ENCODE measurements at places on chromosomes 12 and 14. TPM values are rescaled to one million over a fixed set of nuclear protein-coding genes. Genes with fewer than 3 reads are reported as not detected.

GPHN gene
- total RNA-seq = 25.4 TPM

TMPRSS12 gene
- total RNA-seq = not detected

- no peak for DNase-seq
Measured at GRCh38 chr12:127970491-127970890, 296.5 kb upstream of the TMEM132C start.

DNA sequence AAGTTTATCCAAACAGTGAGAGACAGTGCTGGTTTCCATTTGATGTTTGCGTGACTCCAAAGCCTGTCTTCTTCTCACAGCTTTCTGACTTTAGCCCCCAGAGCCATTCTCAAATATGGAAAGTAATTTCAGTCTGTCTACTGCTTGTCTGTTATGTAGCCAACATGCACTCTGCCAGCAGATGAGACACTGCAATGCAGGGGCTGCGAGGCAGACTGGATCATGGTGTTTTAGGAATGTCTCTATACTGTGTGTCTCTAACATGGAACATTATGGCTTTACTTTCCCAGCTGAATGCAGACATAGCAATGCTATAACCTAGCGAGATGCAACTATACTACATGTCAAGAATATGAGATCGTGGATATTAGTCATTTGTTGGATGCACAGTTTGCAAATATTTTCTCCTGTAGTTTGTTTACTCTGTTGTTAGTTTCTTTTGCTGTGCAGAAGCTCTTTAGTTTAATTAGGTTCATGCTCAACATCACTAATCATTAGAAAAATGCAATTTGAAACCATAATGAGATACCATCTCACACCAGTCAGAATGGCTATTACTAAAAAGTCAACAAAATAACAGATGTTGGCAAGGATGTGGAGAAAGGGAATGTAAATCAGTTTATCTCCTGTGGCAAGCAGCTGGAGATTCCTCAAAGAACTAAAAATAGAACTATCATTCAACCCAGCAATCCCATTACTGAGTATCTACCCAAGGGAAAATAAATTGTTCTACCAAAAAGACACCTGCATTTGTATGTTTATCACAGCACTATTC lies 235.8 kb upstream of the TMTC1 start:
- DNase-seq = no peak

- no peak for DNase-seq
Measured at GRCh38 chr14:61218157-61218556, 63.0 kb downstream of the TMEM30B start.

DNA sequence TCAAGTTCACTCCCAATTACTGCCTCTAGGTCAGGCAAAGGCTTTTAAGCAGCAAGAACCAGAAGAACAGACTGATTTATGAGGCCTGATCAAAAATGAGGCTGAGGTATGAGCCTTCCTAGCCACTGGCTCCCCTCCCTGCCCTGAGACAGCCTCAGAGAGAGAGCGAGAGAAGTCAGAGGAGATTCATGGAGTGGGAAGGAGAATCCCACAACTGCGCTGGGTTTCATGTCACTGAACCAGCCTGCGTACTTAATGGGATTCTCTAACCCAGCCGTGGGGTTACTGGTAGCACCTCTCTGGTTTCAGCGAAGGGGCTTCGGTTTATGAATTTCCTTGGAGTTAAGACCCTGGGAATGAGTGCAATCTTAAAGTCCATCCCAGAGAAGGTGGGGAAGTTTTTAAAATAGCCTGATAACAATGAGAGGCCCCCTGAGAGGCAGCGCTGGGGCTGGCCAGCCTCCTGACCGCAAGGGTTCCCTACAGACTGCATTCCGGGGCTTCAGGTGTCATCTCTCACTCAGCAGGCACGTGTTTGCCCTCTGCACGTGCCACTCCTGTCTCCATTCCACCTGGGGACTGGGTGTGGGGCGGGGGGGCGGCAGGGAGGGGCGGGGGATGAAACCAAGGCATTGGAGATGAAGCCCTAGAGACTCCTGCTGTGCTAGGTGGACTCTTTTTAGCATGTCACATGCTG lies 6.1 kb upstream of the GPRC5A start:
- no peak for DNase-seq

KCNH3 gene
- total RNA-seq = 1.2 TPM

- no peak for DNase-seq
Measured at GRCh38 chr14:73889376-73889775, 2.7 kb downstream of the ZNF410 start.

TSHR gene
- not detected for total RNA-seq

DNA sequence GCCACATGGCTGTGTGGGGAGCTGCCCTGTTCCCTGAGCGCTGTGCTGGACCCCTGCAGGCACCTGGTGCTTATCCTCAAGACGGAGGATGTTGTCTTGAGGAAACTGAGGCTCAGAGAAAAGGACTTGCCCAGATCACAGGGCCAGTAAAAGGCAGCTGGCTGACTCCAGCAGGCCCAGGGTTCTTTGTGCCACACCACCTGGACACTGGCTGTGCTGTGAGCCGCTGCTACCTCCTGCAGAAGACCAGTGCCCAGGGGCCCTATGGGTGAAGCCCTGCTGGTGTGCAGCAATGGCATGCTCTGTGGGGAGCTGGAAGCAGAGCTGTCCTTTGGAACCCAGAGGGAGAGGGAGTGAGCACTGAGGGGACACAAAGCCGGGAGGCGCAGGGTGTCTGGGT lies 75.9 kb downstream of the DDX51 start:
- no peak for DNase-seq

AICDA gene
- not detected for total RNA-seq

MUCL1 gene
- not detected for total RNA-seq

GRCh38 chr12:68482014-68482413 lies 128.7 kb upstream of the RAP1B start:
- no peak for DNase-seq

DNA sequence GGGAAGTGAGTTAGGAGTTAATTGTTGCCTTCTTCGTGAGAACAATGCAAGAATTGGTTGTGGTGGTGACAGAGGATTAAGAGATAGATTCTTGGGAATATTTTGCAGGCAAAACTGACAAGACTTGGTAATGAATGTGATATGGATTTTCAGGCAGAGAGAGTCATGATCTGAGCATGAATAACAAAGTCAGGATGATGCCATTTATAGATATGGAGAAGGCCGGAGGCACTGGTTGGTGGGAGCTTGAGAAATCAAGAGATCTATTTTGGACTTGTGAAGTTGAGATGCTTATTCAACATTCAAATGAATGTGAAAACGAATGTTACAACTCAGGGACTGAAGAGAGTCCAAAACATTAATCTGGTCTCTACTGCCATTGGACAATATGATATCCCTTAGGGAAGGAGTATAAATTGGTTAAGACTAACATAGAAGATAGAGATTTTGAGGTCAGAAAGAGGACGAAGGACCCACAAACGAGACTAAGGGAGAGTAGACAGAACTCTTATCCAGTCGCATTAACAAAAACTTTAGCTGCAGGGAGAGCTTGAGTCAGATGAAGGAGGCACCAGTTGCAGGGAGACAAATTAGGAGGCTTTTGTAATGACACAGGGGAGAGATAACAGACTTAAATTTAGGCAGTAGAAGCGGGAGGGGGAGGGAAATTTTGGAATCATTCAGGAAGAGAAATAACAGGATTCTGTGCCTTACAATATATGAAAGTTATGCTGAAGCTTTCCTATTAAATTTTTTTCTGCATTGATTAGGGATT lies 1090.6 kb downstream of the GALC start:
- DNase-seq = no peak

- DNase-seq = peak; percentile 82
Measured at GRCh38 chr12:570435-570920, 92.8 kb downstream of the NINJ2 start.

- DNase-seq = no peak
Measured at GRCh38 chr12:63294327-63294632, 143.3 kb upstream of the AVPR1A start.

PDE3A gene
- total RNA-seq = 295 TPM

GRCh38 chr12:49021292-49021915 lies 2.8 kb upstream of the PRKAG1 start:
- no peak for DNase-seq

MYF5 gene
- total RNA-seq = not detected

- no peak for DNase-seq
Measured at GRCh38 chr12:3150931-3151835, 74.0 kb downstream of the TSPAN9 start.

NGDN gene
- total RNA-seq = 23.4 TPM

- peak; percentile 71 for DNase-seq
Measured at GRCh38 chr14:51293149-51293911, 53.3 kb downstream of the TMX1 start.

TAS2R7 gene
- total RNA-seq = not detected

DNA sequence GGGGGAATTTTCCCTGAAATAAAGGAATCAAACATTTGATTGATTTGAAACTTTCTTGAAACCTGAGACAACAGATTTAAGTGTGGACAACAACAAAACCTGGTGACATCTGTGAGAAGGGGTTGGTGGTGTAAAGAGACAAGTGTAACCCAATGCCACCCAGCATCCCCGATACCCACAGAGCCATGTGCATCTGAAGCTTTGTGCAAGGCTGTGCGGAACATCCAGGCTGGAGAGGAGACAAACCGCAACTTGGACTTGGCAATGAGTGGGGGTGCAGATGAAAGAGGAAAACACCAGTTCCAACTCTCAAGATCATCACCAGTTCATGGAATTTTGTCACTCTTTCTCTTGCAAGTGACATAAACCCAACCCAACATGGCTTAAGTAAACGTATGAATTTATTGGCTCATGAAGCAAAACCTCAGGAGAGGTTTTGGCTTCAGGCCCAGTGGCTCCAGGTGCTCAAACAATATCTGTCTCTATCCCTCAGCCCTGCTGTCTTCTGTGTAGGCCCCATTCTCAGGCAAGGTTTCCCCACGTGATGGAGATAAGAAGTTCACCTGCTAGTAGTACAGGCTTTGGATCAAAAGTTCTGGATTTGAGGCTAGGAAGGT lies 55.2 kb upstream of the NTF3 start:
- DNase-seq = no peak

POTEG gene
- not detected for total RNA-seq

FGF6 gene
- total RNA-seq = not detected

GRCh38 chr12:120688527-120689071 lies 1.6 kb downstream of the MLEC start:
- no peak for DNase-seq

GRCh38 chr14:99393059-99393655 lies 87.5 kb downstream of the SETD3 start:
- DNase-seq = no peak

GRCh38 chr12:202081-202731 lies 11.8 kb downstream of the SLC6A12 start:
- peak; percentile 44 for DNase-seq

LBHD2 gene
- total RNA-seq = not detected

LRFN5 gene
- 0.25 TPM for total RNA-seq

GRCh38 chr14:94819531-94819930 lies 49.6 kb upstream of the GSC start:
- DNase-seq = no peak

GRCh38 chr14:26794731-26795130 lies 196.9 kb upstream of the NOVA1 start:
- no peak for DNase-seq

DNA sequence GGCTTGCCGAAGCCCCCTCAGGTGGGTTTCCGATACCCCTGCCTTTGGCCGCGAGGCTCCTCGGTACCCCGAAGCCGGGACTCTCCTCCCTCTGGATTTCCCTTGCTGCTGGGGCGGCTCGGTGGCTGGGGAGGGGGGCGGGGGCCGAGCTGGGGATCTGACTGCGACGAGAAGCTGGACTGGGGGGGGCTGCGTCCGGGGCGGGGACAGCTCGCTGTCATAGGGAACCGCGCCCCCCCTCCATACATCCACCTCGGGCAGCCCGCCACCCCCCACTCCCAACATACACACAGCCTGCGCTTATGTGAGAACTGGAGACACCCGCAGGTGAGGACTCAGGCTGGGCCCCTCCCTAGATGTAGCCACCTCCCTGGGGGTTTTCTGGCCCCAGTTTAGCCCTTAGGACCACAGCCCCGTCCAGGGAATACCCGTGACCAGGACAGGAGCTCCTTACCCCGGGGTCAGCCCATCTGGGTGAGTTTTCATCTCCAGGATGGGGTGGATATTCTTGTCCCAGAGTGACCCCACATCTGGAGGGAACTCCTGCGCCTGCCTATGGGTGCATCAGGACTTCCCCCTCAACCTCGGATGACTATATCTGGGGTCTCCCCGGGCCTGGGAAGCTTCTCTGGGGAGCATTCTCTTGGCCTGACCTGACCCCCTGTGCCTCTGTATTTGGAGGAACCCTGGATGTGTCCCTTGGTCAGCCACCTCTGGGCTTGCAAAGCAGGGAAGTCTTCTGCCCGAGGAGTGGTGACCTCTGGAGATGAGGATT lies 687 bp downstream of the ASIC1 start:
- DNase-seq = no peak

- no peak for DNase-seq
Measured at GRCh38 chr12:91478500-91478899, 295.9 kb upstream of the DCN start.

NAV3 gene
- 4.1 TPM for total RNA-seq

GRCh38 chr12:122871851-122872780 lies 23.8 kb downstream of the VPS37B start:
- DNase-seq = peak; percentile 76

GRCh38 chr14:89359477-89360222 lies 57.4 kb downstream of the FOXN3 start:
- DNase-seq = no peak

GRCh38 chr14:90797919-90798318 lies 18.3 kb downstream of the TTC7B start:
- no peak for DNase-seq

GRCh38 chr12:128801879-128802391 lies 21.8 kb downstream of the SLC15A4 start:
- no peak for DNase-seq

LHX5 gene
- total RNA-seq = not detected

OR4K5 gene
- total RNA-seq = not detected

GRCh38 chr14:59107819-59108218 lies 80.6 kb upstream of the DAAM1 start:
- no peak for DNase-seq

- no peak for DNase-seq
Measured at GRCh38 chr12:111387747-111388323, 17.9 kb upstream of the SH2B3 start.

- no peak for DNase-seq
Measured at GRCh38 chr12:77888611-77889010, 57.9 kb downstream of the NAV3 start.

- no peak for DNase-seq
Measured at GRCh38 chr12:1864456-1864855, 44.1 kb downstream of the LRTM2 start.

DNA sequence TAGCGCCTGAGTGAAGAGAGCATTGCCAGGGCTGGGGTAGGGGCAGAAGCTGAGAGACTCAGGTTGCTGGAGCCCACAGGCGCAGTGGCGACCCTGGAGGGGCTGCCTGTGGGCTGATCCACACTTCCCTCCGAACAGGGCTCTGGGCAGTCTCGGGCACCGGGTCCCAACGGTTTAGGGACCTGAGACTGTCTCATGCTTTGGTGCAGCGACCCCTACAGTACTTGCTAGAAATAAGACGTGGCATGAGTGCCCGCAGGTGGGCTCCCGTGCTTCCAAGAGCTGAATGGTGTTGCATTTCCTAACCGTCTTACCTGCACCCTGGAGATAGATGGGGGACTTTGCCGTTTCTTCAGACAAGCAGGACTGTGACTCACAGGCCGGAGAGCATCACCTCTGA lies 57.4 kb downstream of the AACS start:
- DNase-seq = no peak

CPNE6 gene
- not detected for total RNA-seq

GRCh38 chr12:2016862-2017545 lies 12.7 kb upstream of the DCP1B start:
- no peak for DNase-seq

- DNase-seq = no peak
Measured at GRCh38 chr14:63487724-63488123, 55.5 kb downstream of the PPP2R5E start.
